ENCODE measurements at places on chromosomes 1 and 21. TPM values are rescaled to one million over a fixed set of nuclear protein-coding genes. Genes with fewer than 3 reads are reported as not detected.

The TEX38 gene
- not detected for total RNA-seq

The LRRC39 gene
- total RNA-seq, result not detected

The HCRTR1 gene
- not detected for total RNA-seq

The CCDC27 gene
- total RNA-seq, result not detected

The RUNX3 gene
- not detected for total RNA-seq

The SHISA4 gene
- total RNA-seq, result 57.1 TPM

GRCh38 chr1:5720484-5720883 is 271.7 kb downstream of the NPHP4 start:
- no peak for DNase-seq

- no peak for DNase-seq
Measured at GRCh38 chr21:15355066-15355465, 290.3 kb upstream of the NRIP1 start.

DNA sequence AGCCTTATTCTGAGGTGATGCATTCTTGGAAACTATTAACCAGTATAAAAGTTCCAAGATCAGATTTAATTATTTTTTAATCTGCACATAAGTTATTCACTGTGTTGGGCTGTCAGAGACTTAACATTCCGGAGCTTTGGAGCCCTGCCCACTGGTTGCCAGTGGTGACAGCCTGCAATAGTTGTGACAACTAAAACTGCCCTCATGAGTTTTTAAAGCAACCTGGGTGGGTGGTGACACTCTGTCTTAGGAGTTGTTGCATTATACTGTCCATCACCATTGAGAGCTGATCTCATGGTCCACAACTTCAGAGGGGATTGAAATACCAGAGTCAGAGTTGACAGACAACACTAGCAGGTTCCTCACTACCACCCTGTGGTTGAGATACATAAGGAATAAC is 653.9 kb upstream of the USP24 start:
- DNase-seq, result no peak

DNA sequence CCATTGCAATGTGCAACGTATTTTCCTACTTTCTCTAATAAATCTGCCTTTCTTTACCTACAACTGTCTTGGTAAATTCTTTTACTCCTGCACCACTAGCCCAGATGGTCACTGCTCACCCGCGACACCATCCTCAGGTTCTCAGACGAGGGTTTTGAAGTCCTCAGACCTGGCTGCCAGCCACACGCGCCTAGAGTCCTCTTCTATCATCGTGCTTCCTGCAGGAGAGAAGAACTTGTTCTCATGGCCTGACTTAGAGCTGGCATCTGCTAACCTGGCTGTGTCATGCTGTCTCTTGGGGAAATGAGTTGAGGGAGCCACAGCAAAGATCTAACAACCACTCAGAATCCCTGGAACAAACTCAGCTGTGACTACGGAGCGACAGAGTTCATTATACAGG is 30.3 kb upstream of the PGBD5 start:
- DNase-seq, result no peak

- DNase-seq, result no peak
Measured at GRCh38 chr1:43441166-43441893, 12.4 kb downstream of the HYI start.

DNA sequence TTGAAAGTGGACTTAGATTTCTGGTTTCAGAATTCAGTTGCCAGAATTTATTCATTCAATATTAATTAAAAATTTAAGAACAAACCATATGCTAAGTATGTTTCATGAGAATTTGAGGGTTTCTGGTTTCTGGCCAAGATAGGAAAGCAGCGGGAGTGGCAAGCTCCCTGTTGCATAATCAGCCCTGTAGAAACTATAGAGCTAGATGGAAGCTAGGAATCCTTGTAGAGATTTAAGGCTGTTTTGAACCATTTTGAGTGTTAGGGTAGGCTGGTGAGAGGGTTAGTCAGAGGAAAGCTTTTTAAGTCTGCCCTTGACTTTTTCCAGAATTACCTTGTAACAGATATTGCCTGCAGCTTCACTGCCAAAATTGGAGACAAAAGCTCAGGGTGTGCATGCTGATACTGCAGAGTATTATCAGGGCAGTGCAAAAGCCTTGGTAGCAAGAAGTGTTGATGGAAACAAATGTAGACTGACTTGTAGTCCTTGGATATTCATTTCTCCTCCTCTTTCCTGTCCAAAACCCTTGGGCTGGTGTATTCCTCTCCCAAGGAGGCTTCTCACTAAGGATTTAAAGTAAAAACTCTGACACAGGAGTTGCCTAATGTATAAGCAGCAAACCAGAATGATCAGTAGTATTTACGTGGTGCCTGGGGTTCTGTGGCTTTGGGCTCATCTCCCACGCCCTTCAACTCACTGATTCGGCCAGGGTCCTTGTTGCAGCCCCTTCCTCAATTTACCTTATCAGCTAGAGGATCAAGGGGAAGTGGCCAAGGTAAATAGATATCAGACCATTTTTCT is 12.6 kb upstream of the GIPC2 start:
- DNase-seq, result no peak

DNA sequence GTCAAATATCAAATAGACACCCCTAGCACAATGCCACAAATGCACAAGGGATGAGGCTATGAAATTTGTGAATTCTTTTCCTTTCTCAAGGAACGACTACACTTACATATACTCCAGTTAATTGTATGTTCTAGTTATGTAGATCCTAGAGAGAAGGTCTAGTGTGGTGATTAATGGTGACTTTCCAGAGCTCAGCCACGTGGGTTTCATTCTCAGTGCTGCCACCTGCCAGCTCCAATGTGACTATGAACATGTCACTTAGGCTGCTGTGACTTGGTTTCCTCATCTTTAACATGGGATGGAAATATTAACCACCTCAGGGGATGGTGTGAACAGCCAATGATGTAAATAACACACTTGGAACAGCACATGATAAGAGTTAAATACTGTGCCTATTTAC is 138.3 kb downstream of the APP start:
- no peak for DNase-seq

DNA sequence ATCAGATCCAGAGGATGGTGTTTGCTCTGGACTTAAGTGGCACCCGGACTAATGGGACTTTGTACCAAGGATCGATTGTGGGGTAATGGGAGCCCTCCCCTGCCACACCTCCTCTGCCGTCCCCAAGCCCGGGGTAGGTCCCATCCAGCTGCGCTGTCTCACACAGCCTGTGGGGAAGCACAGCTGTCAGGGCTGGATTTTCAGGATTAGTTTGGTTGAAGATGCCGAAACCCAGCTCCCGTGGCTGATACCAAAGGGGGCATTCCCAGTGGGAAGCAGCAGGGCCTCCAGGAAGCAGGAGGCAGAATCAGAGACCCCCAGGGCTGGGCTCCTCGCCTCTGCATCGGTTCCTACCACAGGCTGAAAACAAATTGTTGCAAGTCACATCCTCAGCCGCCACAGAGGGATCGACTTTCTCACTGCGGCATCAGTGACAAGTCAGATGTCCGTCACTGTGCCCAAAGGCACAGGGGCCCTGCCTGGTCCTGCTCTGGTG is 59.7 kb downstream of the MATN1 start:
- no peak for DNase-seq

DNA sequence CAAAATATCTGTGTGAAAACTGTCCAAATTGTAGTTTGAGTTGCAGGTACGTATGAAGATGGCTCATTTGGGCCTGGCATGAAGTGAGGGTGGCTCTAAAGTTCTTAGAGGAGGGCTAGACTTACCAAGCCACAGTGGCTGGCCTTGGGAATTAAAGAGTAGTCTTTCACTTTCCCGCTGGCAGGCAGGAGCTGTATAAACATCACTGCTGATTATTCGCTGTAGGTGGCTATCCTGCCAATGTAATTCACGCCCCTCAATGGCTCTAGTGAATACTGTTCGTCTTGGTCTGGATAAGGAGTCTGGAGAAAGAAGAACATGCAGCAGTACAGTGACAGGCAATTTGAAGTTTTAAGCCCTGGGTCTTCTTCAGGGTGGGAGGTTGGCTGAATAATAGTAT is 31.0 kb downstream of the UROD start:
- DNase-seq, result no peak

DNA sequence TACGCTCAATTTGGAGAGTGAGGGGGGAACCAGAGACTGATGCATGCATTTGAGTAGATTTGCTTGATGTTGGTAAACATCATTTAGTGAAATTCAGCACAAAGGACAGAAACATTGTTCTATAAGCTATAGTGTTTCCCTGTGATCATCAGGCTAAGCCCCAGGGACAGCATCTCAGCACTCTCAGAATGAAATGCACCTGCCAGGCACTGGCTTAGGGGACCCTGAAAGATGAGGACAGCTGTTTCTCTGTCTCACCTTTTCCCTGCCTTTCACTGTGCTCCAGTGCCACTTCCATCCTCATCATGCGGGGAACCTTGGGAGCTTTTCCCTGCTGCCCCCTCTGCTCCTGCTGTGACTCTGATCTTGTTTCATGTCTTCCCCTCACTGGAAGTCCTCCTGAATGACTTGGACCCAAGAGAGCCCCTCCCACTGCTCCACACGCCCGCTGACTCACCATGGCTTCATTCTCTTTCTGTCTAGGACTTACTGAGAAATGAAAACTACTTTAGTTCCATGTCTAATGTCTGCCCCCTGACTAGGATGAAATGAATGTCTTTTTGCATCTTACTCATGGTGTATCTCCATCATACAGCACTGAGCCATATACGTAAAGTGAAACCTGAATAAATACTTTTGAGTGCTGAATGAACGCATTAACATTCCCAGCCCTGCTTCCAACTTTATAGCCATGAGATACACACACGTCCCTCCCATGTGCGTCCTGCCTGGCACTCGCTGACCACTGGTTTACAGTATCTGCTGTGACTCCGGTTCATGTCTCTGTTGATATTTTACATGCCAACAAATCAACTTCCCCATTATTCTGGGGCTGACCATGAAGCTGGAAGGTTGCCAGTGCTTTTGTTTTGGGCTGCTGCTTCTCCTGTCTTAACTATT is 182.0 kb downstream of the PCP4 start:
- peak; percentile 72 for DNase-seq

GRCh38 chr1:20896826-20897225 is 109.7 kb upstream of the HP1BP3 start:
- peak; percentile 11 for DNase-seq

GRCh38 chr1:152884966-152885624 is 7.0 kb downstream of the SMCP start:
- peak; percentile 64 for DNase-seq

GRCh38 chr1:174406421-174406820 is 41.3 kb upstream of the GPR52 start:
- DNase-seq, result no peak

DNA sequence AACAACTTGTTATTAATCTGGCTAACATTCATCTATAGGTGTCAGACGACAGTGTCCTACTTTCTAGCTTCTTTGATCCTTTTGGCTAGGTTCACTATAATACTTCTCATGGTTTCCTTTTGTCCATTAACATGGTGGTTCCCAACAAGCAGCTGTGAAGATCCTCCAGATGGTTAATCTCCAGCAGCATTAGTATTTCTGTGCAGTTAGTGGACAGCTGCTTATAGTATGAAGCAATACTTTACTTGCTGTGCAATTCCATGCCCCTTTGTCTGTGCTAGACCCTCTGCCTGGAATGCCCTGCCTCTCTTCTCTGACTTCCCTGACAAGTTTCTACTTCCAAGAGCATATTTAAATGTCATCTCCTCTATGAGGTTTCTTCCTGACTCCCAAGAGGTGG is 41.7 kb upstream of the ARHGAP29 start:
- no peak for DNase-seq

- no peak for DNase-seq
Measured at GRCh38 chr1:180548686-180549317, 10.0 kb upstream of the OVAAL start.

GRCh38 chr21:37463083-37463801 is 96.7 kb downstream of the DYRK1A start:
- peak; percentile 57 for DNase-seq

DNA sequence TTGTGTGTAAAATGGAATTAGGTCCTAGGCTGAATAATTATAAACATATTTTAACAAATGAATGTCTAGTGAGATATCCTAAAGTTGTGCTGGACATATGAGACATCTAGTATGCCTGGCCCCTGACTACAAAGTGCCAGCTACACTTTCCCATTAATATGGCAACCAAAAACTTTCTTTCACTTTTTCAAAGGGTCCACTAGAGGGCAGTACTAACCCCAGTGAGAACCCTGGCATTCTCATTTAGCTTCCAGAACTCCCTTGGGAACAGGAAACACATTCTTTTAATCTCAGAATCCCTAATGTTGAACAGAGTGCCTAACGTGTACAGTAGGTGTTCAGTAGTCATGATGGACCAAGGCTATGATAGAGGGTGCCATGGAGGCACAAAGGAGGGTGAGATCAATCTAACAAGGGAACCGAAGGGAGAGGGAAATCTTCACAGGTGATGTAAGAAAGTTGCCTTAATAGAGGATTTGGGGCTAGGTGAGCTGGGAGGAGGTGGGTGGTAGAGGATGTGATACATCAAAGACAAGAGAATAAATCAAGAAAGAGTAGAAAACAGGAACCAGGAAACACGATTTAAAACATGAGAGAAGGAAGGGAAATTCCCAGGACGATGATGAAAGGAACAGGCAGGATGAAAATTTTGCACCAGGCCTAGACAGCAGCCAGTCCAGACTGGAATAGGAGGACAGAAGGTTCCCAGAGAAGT is 41.6 kb downstream of the NSL1 start:
- DNase-seq, result peak; percentile 48

DNA sequence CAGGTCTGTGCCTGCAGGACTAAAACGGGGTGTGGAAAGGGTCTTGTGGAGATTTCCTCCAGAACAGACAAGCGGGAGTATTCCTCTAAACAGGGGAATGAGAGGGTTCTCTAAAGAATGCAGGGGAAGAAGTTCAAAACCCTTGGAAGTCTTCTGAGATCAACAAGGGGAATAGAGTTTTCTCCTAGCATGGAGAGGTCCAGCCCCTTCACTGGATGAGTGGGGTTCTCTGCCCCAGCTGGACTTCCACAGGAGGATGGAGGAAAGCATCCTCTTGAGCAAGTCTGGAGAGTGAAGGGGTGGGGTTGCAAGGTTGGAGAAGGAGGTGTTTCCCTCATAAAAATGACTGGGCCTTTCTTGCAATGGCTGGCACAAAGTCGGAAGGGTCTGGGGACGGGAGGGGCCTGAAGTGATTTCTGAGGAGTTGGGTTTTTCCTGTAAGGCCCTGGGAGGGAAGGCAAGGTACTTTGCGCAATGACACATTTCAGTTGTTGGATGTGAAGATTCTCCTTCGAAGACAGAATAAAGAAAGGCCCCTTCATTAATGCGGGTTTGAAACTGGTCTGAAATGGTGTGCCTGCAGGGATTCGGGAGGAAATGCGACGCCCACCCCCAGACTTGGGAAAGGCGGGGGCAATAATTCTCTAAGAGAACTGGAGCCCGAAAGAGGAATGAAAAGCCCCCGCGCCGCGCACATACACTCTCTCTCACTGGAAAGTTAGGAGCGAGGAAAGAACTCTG is 884 bp downstream of the SPATA6 start:
- no peak for DNase-seq

- no peak for DNase-seq
Measured at GRCh38 chr1:145889722-145890121, 4.1 kb upstream of the ANKRD35 start.
